NCI-H1105 treated with DMSO at 0.1 percent for 48 hours (cell line): ENCODE measurements at places on chromosomes 3 and 15.

GRCh38 chr3:15199493-15200105 is 6.4 kb upstream of the CAPN7 start:
- no peak for DNase-seq

DNA sequence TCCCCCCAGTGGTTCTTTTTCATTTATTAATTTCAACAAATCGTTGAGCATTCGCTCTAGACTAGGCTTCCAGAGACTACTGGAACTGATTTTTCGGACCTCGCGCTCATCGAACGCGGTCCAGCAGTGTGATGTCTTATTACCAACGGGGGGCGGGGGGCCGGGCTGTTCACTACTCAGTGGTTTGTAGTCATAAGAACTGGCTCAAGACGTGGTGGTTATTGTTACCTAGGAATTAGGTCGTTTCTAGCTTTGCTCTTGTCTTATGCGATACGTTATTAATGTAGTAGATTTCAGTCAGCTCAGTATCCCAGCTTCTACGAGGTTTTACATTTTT is 858 bp downstream of the RBM5 start:
- DNase-seq, result no peak

DNA sequence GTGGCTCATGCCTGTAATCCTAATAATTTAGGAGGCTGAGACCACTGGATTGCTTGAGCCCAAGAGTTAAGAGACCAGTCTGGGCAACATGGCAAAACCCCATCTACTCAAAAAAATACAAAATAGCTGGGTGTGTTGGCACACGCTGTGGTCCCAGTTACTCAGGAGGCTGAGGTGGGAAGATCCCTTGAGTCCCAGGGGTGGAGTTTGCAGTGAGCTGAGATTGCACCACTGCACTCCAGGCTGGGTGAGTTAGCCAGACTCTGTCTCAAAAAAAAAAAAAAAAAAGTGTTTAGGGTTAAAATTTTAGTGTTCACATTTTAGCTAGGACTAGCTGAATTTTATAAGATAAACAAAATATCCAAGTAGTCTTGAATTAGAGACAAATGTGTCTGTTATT is 1340.1 kb upstream of the EPHA6 start:
- DNase-seq, result no peak

GRCh38 chr3:59043391-59043790 is 6.4 kb downstream of the CFAP20DC start:
- DNase-seq, result no peak

GRCh38 chr3:95887114-95887513 is 927.3 kb upstream of the EPHA6 start:
- no peak for DNase-seq

GRCh38 chr15:49383266-49383665 is 39.8 kb upstream of the FGF7 start:
- no peak for DNase-seq

GRCh38 chr3:160546727-160547126 is 18.6 kb downstream of the KPNA4 start:
- DNase-seq, result no peak

GRCh38 chr3:160586679-160587078 is 21.3 kb upstream of the KPNA4 start:
- DNase-seq, result no peak

- DNase-seq, result no peak
Observed at GRCh38 chr15:72235298-72235697, 4.3 kb upstream of the PKM start.

- DNase-seq, result no peak
Observed at GRCh38 chr15:77895742-77896141, 181.8 kb downstream of the TBC1D2B start.
